Upper lobe of left lung (tissue), 6 donors: ENCODE measurements at places on chromosomes 7 and 10.
A peak's percentile ranks its signal among the peaks of the same experiment; 100 is the strongest.

DNA sequence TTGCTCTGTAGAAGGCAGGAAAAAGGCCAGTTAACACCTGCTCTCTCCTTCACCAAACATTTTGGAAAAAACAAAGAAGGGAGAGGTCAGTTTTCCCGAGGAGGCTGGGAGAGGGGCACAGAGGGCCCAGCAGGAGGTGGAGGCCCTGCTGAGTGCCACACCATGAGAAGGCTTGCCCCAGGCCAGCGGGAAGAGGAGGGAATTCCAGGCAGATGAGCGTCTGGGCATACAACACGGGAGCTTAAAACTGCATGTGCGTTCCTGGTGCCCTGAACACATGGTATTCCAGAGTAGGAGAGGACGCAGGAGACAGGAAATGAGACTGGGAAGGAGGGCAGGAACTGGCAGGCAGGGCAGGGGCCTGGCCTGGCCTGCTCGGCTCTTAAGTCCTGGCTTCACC lies 182.4 kb downstream of the CCDC3 start:
- no peak for DNase-seq

GRCh38 chr7:46763344-46763743 lies 818.6 kb downstream of the TNS3 start:
- DNase-seq, result no peak

DNA sequence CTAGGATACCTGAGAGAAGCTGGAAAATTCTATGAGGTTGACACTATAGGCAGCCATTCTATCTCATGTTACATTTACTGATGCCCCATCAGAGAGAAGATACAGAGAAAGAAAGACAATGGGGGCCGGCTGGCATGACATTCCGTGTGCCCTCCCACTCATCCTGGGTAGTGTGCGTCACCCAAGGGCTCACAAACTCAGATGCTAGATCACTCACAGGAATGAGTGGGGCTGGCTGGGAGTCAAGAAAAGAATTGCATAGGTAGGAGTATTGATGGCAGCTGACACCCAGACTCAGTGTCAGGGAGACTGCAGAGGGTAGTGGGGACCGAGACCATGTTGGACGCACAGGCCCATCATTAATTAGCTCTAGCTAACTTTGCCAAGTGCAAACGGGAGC lies 1113.5 kb upstream of the AUTS2 start:
- DNase-seq, result no peak

DNA sequence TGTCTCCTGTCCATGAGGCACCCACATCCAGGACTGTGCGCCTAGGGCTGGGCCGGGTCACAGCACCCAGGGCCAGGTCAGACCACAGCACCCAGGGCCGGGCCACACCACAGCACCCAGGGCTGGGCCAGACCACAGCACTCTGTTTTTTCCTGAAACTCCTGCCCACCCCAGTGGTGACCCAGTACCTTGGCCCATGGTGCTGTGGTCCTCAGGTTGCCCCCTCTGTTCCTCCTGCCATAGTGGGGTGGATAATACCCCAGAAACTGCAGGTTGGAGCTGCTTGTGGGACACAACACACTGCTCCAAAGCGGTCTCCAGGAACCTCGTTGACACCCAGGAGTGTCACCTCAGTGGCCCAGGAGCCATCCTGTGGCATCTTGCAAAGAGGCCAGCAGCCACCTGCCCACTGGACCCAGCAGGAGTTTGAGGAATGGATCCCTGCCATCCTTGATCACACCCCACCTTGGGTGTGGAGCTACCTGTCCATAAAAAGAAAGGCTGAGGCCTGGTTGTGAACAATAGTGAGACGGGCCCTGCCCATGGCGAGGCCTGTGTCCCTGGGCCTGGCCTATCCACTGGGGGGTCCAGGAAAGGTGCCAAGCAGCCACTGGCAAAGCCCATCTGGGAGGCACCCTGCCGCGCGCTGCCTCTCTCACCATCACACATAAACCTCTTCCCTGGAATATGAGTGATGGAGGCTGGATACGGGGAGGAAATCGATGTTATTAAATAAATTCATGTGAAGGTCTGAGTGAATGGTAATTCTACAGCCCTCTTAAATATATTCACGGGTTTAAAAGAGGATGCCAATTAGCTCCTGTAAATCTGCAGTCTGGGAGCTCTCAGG lies 89.0 kb downstream of the NKX6-2 start:
- peak; percentile 49 for DNase-seq

DNA sequence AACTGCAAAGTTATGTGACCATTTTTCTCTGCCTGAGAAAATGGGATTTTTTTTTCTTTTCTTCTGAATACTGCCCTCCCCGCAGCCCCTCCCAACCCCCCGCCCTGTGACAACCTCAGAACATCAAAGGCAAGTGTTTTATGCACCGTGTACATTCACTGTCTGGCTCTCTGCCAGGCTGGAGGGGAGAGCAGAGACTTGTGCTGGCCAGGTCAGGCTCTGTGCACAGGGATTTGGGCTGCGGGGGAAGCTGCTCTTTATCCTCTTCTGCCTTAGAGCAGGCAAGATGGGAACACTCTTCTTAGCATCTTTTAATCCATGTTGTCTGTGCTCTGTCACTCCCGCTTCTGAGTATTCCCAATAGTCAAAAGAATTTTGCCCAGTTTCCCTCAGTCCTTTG lies 195.1 kb downstream of the CCSER2 start:
- DNase-seq, result no peak

DNA sequence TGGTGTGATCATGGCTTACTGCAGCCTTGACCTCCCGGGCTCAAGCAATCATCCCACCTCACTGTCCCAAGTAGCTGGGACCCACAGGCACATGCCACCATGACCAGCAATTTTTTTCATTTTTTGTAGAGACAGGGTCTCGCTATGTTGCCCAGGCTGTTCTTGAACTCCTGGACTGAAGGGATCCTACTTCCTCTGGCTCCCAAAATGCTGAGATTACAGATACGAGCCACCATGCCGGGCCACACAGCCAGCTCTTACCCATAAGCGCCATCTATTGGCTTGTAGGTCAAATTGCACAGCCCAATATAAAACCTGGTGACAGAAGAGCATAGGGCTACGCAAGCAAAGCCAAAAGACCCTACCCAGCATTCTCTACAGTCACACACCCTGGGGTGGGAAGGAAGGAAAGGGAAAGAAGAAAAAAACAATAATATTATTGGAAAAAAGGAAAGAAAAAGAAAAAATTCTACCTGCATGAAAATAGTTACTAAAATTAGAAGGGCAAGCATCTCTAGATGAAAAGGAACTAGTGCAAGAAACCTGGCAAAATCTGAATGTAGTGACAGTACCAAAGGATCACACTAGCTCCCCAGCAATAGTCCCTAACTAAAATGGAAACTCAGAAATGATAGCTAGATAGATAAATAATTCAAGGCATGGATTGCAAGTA lies 29.4 kb upstream of the AMPH start:
- no peak for DNase-seq

DNA sequence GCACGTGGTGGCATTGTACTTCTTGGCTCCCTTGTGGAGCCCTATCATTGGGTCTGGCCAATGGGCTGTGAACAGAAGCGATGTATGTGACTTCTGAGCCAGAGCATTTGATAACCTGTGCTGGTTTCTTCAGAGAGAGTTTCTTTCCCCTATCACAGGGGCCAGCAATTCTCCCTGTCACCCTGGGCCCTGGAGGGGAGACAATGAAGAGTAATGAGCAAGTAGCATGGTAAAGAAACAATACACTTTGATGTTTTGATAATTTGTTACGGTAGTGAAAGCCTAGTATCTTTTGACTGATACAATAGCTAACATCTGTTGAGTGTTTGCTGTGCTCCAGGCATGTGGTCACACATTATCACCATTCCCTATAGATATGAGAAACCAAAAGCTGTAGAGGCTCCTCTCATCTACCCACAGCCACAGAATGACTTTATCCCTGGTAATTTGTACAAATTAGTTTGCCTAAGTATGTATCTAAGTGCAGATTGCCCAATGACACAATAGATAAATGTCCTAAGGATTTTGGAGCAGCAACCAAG lies 113.4 kb upstream of the SVIL start:
- no peak for DNase-seq

DNA sequence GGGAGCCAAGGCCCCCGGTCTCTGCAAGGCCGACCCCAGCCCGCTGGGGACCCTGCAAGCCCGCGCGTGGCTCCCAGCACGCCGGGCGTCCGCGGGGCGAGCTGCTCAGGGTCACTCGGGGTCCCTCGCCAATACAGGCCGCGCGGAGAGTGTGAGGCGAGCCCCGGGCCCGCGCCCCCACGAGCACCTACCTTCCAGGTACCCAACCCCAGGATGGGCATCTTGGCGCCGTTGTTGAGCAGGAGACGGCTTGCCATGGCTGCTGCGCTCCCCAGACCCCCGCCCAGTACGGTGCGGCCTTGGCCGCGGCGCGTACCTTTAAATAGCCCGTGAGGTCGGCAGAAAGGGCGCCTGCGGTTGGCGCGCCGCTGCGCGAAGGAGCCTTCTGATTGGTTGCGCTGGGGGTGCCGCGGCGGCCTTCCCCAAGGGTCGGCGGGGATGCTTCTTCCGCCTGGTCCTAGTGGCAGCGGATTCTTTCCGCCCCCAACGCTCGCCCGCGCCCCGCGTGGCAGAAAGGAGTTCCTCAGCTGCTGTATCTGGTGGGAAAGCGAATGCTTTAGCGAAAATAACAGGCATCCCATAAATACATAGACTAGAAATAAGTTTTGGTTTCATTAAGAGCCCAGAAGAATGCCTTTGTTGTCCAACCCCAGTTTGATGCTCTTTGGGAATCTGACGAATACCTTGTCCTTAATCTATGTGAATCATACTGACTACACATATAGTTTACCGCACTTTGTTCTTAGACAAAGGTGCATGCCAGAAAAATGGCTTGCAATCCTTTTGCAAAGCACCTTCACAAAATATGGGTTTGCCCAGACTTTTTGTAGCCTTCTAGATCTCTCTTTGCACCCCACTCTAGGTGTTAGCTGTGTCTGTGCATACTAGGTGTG lies at the start of gene AKR1B1:
Gene AKR1B1, minus strand, starts transcription at position 295 of the 893 bp plus-strand sequence. Its CDS starts 38 bp downstream, at position 257.
- peak; percentile 81 for DNase-seq

DNA sequence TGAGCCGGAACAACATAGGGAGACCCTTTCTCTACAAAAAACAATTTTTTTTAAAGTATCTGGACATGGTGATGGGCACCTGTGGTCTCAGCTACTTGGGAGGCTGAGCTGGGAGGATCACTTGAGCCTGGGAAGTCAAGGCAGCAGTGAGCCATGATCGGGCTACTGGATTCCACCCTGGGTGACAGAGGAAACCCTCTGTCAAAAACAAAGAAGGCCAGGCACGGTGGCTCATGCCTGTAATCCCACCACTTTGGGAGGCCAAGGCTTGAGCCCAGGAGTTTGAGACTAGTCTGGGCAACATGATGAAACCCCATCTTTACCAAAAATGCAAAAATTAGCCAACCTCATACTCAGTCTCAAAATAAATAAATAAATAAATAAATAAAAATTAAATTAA lies 19.9 kb upstream of the ZCCHC24 start:
- no peak for DNase-seq

- no peak for DNase-seq
Observed at GRCh38 chr10:114404171-114405010, at the start of gene AFAP1L2. Gene AFAP1L2 (minus strand): TSS chr10:114404502. CDS start chr10:114404455, 47 bp downstream.

DNA sequence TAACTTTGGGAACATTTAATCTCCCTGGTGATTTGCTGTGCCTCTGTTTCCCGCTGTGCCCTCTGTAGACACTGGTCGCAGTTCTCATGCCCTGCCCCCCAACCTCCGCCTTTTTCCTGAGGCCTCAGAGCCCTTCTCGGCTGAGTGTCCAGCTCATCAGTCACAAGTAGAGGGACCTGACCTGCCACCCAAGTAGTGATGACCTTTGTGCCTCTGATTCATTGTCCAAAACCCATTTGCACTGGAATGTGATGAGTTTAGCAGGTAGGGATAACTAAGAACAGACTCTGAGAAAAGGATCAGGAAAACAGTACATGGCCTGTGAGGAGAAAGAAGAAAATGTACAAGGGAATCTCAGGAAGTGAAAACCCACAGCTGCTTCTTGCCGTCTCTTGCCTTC lies 58.8 kb downstream of the LANCL2 start:
- no peak for DNase-seq

- no peak for DNase-seq
Observed at GRCh38 chr10:15448598-15448997, 77.5 kb upstream of the FAM171A1 start.

- DNase-seq, result peak; percentile 60
Observed at GRCh38 chr10:11320809-11321520, 290.5 kb downstream of the USP6NL start.

GRCh38 chr10:28293236-28294168 lies 9.4 kb downstream of the MPP7 start:
- DNase-seq, result peak; percentile 43

- peak; percentile 36 for DNase-seq
Observed at GRCh38 chr7:97022491-97023306, 1.9 kb downstream of the DLX5 start.

GRCh38 chr10:86062647-86063145 lies 303.9 kb downstream of the GRID1 start:
- peak; percentile 5 for DNase-seq

DNA sequence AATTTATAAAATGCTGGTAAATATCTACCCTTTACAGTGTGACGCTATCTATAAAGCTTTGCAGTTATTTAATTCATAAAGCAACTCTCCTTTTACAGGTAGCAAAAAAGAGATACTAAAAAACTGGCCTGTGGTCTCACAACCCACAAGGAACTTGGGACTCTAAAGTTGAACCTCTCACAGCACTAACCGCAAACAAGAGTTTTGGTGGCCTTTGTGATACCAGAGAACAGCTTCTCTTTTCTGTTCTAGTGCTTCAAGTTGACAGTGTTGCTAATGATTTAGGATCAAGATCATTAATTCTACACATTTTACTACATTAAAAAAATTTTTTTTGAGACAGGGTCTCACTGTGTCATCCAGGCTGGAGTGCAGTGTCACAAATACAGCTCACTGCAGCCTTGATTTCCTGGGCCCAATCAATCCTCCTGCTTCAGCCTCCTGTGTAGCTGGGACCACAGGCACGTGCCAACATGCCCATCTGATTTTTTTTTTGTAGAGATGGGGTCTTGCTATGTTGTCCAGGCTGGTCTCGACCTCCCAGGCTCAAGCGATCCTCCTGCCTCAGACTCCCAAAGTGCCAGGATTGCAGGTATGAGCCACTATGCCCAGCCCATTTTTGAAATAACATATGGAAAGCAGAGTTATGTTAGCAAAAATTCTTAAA lies 56.0 kb upstream of the ST8SIA6 start:
- no peak for DNase-seq

- no peak for DNase-seq
Observed at GRCh38 chr7:18461785-18462467, 33.6 kb upstream of the HDAC9 start.

DNA sequence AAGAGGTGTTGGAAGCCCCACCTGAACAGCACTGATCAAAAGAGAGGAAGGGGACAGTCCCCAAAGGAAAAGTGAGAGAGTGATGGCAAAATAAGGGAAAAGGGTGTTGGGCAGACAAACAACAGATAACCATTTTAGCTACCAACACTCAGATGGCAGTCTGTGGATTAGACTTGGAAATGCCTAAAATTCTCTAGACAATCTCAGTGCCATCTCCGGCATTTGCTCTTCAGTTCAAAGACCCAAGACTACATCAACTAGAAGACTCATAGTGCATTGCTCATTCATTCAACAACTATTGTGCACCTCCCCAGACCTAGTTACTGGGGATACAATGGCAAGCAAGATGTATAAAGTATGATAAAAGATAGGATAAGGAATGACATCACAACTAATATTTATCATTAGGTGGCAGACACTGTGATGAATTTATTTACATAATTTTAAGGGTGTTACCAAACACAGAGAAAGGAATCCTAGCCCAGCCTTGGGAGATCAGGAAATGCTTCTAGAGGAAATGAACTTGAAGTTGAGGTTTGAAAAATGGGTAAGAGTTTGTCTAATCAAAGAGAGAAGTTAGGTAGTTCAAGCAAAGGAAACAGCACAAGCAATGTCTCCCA lies 109.3 kb upstream of the ARID5B start:
- no peak for DNase-seq
